Left ventricle myocardium superior (tissue), 1 donor: ENCODE measurements at places on chromosomes 1 and 21. TPM values are rescaled to one million over a fixed set of nuclear protein-coding genes. Genes with fewer than 3 reads are reported as not detected.
A peak's percentile ranks its signal among the peaks of the same experiment; 100 is the strongest.

The IL19 gene
- total RNA-seq = not detected

The OR2T6 gene
- not detected for total RNA-seq

The TRIM63 gene
- 207 TPM for total RNA-seq

The HES4 gene
- 39.4 TPM for total RNA-seq

The PCP4 gene
- total RNA-seq = 5.5 TPM

The UTS2 gene
- total RNA-seq = not detected

The KCNN3 gene
- 4.0 TPM for total RNA-seq

The ZSWIM5 gene
- 0.84 TPM for total RNA-seq

The TSSK3 gene
- total RNA-seq = 2.0 TPM

The CADM3 gene
- 4.8 TPM for total RNA-seq

The KIAA0040 gene
- 16.9 TPM for total RNA-seq

The EPHB2 gene
- total RNA-seq = 2.4 TPM

The OR2T2 gene
- not detected for total RNA-seq

The CYP4A11 gene
- not detected for total RNA-seq

- DNase-seq = no peak
These were observed 18.4 kb upstream of the REG4 start for GRCh38 chr1:119829625-119830024.

- no peak for DNase-seq
These were observed 5.8 kb upstream of the SSR2 start for GRCh38 chr1:156026588-156026987.

GRCh38 chr1:14614341-14614740, 15.9 kb downstream of the KAZN start:
- no peak for DNase-seq

DNA sequence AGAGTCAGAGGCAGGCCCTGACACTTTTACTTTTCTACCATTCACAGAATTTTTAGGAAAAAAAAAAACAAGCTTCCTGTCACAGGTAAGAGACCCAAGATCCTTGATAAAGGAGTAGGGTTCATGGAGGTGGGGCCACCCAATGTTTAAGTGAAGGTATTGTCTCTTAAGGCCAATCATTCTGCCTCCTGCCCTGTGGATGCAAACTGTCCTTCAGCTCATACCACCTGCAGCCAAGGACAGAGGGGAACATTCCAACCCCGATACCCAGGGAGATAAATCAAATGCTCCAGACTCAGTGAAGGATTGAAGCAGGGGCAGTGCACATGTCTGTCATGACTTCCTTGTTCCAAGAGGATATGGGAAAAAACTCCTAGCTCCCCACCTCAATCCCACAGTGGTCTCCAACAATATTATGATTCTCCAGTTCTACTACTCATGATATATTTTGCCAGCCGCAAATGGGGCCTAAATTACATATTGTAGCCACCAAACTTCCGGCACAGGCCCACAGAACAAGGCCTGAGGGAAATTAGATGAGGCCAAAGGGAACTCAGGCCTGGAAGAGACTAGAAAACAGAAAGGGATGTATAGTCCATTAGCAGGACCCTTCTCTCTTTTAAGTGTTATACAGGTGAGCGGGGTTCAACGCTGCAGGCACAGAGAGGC, 59.5 kb downstream of the TRABD2B start:
- no peak for DNase-seq

DNA sequence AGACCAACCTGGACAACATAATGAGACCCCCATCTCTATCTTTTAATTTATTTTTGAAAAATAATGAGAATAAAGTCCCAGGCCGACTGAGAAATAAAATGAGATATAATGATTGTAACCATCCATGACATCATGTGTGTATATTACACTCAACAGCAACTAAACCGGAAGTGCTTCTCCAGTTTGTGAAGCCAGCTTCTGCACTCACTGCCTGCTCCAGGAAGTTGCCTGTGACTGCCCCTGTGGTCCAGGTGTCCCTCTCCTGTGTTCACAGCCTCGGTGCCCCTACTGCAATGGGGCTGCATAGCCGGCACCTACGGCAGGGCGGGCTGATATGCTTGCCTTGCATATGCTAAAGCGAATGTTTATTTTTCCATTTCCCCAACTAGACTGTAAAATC, 68.3 kb downstream of the SSBP3 start:
- DNase-seq = no peak

DNA sequence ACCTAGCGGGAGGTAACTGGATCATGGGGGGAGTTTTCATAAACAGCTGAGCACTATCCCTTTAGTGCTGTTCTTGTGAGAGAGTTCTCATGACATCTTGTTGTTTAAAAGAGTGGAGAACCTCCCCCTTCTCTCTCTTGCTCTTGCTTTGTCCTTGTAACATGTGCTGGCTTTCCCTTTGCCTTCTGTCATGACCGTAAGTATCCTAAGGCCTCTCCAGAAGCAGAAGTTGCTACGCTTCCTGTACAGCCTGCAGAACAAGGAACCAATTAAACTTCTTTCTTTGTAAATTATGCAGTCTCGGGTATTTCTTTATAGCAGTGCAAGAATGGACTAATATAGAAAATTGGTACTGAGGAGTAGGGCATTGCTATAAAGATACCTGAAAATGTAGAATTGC, 515.6 kb downstream of the NEGR1 start:
- no peak for DNase-seq

GRCh38 chr1:204572923-204573922, 57.0 kb downstream of the MDM4 start:
- no peak for DNase-seq

- peak; percentile 12 for DNase-seq
These were observed 84.4 kb upstream of the ACTRT2 start for GRCh38 chr1:2936559-2937515.

- no peak for DNase-seq
These were observed 30.4 kb downstream of the ERG start for GRCh38 chr21:38467911-38468310.

DNA sequence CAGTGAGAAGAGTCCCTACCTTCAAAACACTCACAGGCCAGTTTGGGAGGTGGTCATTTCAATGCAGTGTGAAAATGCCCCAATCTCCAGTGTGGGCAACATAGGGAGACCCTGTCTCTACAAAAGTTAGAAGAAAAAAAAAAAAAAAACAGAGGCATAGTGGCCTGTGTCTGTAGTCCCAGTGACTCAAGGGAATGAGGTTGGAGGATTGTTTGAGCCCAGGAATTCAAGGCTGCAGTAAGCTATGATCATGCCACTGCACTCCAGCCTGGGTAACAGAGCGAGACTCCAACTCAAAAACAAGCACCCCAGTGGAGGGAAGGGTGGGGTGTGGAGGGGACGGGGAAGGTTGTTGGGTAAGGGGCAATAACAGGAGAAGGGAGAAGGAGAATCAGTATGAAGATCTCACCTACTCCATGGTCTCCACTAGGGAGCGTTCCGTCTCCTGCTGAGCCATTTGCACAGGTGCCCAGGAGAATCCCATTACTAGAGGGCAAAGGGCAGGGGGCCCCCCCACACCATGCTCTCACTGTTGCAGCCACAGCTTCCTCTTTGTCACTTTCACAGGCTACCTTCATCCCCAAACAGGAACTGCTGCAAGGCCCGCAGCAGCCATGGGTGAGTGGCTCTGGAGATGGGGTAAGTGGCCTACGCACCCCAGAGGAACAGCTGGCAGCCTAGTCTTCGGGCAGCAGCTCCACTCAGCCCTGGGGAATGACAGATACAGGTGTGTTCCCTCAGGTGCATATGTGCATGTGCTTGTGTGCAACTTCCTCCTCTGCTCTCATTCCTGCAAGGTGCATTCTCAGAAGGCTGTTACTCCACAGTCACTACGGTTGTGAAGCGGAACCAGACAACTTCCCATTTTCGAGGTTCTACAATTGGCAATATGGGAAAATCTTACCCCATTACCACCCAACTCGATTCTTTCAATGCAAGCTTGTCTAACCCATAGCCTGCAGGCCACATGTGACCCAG, 87.9 kb upstream of the LYST start:
- peak; percentile 55 for DNase-seq

DNA sequence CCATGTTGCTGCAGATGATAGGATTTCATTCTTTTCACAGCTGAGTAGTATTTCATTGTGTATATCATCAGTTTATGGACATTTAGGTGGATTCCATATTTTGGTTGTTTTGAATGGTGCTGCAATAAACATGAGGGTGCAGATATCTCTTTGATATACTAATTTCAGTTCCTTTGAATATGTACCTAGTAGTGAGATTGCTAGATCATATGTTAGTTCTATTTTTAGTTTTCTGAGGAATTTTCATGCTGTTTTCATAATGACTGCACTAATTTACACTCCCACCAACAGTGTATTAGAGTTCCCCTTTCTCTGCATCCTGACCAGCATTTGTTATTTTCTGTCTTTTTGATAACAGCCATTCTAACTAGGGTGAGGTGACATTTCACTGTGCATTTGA, 82.1 kb downstream of the BRINP2 start:
- DNase-seq = no peak

DNA sequence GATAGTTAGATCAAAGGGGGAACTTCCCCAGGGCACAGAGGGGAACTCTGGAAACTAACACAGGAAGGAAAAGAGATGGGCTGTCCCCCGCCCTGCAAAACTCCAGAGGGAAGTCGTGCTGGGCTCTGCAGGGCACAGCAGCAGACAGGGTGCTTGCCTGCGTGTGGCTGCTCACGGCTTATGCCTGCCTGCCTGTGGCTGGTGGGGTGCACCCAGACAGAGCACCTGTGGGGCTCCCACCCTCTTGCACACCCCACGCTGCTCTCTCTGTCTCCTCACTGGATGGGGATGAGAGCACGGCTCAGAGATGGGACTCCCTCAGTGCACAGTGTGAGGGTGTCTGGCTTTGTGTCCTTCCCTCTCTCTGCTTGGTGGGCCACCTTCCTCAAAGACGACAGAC, 13.5 kb upstream of the ETV3L start:
- no peak for DNase-seq

DNA sequence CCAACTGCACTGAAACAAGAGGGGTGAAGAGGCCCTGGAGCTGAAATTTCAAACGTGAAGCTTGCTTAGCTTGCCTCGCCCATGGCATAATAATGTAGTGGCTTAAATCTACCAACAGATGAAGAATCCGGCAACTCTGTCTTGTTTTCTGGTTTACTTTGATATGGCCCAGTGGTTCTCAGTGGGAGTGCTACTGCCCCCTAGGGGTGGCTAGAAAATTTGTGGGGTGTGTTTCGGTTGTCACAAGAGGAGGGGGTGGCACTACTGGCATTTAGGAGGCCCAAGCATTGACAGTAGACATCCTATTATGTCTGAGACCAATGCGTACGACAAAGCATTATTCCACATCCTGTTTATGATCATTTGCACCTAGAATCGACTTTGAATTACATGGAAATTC, 51.9 kb upstream of the C8B start:
- DNase-seq = no peak

DNA sequence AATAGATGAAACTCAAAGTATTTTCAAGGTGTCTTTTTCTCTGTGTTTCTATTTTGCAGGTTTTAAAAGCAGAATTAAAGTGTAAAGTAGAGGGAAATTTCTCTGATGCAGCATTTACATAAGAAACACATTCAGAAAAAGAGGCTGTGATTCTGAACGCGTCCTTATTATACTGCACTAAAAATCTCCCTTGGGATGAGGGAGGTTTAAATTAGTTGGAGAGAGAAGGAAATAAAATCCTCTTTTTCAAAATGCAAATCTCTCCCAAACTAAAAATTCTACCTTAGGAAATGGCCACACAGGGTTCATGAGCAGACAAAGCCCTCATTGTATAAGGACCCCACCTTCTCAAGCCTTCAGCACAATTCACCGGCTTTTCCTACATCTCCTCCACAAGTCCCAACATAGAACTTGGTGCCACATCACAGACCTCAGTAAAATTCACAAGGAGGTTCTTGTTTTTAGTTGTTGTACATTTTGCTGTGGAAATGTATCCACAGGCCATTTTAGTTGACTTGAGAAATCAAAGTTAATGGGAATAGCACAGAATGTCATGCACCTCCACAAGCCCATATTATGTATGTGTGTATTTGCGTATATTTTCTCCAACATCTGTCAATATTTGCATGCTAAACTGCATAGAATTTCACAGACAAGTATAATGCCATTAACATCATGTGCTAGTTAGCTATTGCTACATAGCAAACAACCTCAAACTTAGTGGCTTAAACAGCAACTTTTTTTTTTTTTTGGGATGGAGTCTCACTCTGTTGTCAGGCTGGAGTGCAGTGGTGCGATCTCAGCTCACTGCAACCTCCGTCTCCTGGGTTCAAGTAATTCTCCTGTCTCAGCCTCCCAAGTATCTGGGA, 59.8 kb downstream of the MAB21L3 start:
- no peak for DNase-seq

- no peak for DNase-seq
These were observed 7.9 kb upstream of the ZRANB2 start for GRCh38 chr1:71088645-71089287.

GRCh38 chr1:212413902-212414327, 771 bp downstream of the PACC1 start:
- no peak for DNase-seq

GRCh38 chr1:9194024-9194423, 40.5 kb upstream of the H6PD start:
- DNase-seq = no peak

- no peak for DNase-seq
These were observed 61.7 kb upstream of the EDN2 start for GRCh38 chr1:41545996-41546832.
